Mucosa of gallbladder (tissue), 1 donor: ENCODE measurements at places on chromosomes 2 and 18. TPM values are rescaled to one million over a fixed set of nuclear protein-coding genes. Genes with fewer than 3 reads are reported as not detected.

IL36RN gene
- not detected for total RNA-seq

GAD1 gene
- total RNA-seq, result not detected

DNA sequence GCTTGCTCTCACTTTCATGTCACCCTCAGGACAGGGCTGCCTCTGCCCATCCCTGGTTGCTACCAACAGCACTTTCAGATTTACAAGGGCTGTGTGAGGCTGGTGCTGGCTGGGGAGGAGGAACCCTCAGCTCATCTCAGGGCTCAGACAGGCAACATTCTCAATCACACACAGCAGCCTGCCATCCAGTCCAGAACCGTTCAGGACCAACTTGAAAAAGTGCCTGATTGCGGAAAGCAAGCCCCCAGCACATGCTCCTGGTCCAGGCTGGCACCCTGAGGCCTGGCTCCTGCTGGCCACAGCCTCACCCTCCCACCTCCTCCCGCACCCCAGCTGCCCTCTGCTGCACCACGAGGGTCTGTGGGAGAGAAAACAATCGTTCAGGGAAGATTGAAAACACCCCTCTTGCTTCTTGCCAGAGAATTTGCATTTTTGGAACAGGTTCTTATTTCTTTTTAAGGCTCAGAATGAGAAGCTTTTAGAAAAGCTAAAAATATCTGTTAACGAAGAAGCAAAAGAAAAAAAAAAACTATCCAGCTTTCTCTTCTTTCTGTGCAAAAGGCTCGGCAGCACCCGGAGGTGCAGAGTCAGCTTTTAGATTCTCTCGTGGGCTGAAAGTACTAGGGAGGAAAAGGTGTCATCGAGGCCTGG lies 403.8 kb upstream of the ID2 start:
- no peak for DNase-seq

DNA sequence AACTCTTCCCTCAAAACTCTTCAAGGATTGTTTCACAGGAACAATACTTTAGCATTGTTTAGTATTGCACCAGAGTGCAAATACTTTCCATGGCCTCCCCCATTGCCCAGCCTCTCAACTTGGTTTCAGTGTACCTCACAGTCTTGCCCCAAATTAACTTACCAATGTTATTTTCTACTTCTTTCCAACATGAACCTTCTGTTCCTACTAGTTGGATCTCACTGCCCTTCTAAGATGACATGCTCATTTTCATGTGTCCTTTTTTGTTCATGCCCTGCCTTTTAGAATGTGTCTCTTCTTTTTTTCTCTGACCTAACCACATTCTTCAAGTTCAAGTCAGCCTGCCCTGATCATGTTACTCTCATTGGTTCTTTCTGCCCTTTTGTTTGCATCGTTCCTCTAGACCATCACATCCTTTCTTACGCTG lies 4.1 kb downstream of the SPATS2L start:
- DNase-seq, result no peak

DNA sequence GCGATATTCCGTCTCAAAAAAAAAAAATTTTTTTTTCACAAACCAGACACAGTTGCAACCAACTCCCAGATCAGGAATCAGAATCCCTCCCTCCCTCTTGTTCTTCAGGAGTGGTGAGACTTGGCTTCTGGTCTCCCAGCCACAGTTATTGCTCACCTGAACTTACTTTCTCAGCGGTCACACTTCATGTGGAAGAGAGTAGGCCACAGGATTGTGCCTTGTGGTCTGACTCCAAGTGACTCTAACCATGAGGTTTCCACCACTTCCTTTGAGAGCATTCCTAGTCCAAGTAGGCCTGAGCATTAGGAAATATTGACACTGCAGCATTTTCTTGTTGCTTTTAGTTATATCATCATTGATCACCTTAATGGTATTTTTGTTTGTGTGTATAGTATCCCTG lies 12.1 kb downstream of the FMNL2 start:
- no peak for DNase-seq

GRCh38 chr2:127762846-127763245 lies 48.1 kb downstream of the WDR33 start:
- DNase-seq, result no peak

- DNase-seq, result no peak
Measured at GRCh38 chr2:174338671-174339560, 4.2 kb downstream of the SP9 start.
